ENCODE measurements at places on chromosomes 4 and X.
A peak's percentile ranks its signal among the peaks of the same experiment; 100 is the strongest.

DNA sequence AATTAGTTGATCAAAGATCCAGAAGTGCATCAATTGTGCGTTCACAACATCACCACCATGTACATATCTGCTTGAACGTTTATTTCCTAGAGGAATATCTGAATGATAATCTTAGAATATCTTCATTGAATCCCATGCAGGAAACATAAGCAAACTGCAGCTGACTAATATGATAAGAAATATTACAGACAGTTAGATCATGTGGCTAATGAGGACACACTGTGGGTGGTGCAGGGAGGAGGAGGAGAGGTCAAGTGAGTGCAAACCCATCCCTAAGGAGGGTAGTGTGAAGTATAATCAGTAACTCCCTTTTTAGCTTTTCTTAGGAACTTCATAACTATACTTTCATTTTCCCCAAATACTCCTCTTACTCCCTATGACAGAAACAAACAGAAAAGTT, 58.3 kb upstream of the HPGD start:
- DNase-seq, result no peak

DNA sequence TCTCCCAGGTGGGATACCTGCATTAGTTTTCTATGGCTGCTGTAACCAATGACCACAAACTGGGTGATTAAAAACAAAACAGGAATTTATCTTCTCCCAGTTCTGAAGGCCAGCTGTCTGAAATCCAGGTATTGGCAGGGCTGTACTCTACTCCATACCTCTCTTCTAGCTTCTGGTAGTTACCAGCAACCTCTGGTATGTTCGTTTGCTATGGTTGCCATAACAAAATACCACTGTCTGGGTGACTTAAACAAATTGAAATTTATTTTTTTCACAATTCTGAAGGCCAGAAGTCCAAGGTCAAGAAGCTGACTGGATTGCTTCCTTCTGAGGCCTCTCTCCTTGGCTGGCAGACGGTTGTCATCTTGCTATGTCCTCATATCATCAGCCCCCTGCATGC, 642.1 kb upstream of the TENM3 start:
- DNase-seq, result no peak

DNA sequence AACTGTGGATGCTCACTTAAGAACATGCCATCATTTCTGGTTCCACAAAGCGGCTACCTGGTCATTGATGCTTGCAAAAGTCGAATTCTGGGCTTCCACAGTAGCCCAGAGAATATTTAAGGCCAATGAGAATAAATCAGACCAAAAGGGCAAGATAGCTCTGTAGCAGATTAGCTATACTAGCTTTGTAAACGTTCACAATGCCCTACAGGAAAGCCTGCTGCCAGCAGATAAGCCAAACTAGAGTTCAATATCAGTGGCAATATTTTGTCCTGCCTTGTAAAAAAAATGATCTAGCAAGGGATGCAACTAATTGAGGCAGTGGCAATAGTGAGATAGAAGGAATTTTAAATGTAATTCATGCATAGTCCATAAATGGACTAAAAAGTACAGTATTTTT, 387.7 kb upstream of the TEX13C start:
- no peak for DNase-seq

DNA sequence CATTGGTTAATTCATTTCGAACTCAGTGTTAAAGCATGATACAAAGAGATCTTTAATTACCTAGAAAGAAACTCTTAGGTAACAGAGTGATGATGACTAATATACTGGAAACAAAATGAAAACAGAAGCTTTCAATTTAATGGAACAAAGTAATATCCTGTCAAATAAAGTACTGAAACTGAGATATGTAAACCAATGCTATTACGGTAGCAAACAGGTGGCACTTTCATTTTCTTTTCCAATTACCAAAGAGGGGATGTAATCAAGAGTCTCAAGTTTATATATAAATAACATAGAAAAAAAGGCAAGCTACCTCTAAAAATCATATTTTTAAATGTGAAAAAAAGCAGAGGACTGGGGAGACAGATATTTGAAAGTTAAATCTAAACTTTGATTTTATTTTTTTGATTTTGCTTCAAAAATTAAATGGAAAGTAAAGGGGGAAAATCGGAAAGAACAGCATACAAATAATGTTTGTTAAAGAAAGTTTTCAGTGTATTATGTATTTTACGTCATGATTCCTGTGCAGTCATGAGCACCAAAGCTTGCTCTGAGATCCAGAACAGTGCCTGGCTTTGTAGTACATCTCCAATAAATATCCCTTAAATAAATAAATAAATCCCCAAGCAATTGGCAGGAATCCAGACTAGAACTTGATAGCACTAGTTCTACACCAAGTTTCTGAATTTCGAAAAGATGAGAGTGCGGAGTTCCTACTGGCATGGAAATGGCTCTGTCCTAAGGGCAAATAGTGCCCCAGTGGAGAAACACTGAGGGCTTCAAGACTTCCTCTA, 25.0 kb upstream of the RAPGEF2 start:
- DNase-seq, result peak; percentile 19

DNA sequence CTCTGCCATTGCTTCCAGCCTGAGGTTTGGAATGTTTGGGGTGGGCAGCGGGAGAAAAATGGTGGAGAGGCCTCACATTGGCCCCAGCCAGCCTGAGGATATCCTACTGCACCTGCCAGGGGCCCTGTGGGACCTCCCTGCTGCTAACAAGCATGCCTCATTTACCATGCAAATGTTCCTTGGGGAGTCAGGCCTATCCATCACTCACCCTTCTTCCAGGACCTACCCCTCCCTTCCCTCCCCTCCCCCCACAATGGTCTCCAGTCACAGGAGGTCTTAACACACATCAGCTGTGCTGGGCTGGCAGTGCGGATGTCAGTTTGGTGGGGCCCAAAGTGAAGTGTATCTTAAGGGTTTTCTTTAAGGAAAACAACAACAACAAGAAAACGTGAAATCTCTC, 139.2 kb downstream of the SHOX start:
- no peak for DNase-seq

- DNase-seq, result no peak
Measured at GRCh38 chrX:47862680-47863079, 26.0 kb downstream of the ZNF81 start.

DNA sequence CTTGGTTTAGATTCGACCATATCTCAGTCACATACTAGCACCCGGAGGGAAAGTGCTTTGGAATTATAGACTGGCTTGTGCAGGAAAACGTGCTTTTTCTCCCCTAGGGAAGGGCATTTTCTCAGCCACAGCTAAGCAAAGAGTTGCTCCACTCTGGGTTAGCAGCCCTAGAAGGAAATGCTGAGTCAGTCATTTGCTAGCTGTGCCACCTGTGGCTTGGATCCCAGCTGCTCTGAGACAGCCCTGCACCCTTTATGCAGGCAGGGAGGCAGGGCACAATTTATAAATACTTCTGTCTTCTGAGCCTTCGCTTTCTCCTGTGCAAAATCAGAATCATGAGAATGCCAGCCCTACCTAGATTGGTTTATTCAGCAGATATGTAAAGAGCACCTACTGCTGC, 1.3 kb upstream of the USP51 start:
- DNase-seq, result no peak

DNA sequence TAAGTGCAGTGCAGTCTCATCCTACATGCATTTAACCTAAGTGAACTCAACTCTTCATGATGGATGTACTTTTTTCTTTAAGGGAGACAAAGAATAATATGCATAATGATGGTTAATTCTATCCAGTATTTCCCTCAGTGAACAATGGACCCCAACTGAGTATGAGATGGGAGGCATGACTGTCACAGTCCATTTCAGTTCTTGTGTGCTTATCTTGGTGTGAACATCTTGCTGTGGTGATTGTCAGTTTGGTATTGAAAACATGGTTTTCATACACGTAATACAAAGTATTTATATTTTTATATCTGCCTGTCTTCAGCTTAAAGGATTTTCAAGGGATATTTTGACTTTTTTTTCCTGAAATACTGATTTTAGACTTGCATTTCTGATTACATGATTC, 72.0 kb upstream of the NDUFC1 start:
- no peak for DNase-seq

DNA sequence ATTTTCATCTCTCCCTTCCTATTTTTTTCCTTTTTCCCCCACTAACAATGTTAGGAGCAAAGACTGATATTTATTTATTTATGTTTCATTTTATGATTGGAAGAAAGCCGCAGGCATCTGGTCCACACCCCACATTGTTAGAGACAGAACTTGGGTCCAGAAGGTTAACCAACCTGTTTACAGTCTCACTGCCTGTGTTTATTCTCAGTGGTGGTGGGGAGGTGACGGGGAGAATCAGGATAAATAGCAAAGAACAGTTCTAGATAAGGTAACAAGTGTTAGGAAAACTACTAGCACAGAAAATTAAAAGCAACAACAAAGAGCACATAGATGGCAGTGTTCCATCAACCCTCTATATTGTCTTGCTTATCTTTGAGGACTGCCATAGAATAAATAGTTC, 301.7 kb upstream of the DIPK2B start:
- DNase-seq, result no peak

DNA sequence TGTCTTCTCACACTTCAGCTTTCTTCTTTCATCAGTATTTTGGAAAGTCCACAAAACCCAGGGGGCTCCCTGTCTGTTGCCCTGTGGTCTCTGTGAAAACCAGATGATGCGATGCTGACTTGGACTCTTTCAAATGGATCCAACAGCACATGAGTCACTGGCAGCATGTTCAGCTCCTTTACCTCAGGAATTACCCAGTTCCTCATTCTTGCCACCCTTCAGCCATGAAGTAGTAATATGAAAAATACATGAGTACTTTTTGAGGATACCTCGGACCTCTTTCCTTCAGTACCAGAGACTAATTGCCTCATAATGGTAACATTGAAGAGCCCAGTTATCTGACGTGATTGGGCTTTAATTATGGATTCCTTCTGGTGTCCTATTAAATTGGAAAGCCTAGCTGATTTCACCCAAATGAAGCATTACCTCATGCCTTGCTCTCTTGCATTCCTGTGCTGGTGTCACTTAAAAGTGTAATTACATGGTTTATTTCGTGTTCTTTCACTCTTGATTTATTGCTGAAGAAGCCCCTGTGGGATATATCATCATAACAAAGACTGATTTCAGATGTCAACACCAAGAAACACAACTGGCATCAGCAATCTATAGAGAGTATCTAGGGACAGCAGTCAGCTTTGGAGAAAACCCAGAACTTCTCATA, 63.4 kb downstream of the NFKB1 start:
- DNase-seq, result no peak

DNA sequence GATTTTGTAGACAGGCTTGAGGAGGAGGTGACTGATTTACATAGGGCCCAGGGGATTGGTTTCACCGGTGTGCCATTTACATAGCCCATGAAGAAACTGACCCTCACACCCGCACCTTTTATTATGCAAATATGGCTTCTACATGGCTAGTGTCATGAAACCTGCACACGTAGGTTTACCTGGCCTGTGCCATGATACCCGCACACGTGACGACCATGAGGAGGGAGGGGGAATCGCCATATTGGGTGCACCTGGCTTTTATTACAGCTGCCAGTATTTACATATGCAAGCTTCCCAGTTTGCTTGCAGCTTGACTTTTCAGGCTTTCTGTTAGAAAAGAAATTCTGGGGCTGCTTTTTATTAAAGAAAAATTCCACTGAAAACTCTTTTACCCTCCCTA, 359.7 kb downstream of the ADAM29 start:
- DNase-seq, result no peak

DNA sequence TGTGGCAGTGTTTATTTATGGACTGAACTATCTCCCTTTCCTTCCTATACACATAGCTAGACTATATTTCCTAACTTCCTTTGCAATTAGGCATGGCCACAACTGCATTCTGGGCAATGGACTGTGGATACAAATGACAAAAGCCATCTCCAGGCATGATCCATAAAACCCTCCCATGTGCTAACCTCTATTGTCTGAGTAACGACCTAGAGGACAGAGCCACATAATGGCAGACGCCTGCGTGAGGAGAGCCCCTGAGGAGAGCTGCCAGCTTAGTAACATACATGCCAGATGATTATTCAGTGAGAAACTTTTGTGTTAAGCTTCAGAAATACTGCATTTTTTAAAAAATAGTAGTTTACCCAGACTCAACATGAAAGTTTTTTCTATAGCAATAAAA, 142.9 kb downstream of the ADGRA3 start:
- DNase-seq, result no peak

DNA sequence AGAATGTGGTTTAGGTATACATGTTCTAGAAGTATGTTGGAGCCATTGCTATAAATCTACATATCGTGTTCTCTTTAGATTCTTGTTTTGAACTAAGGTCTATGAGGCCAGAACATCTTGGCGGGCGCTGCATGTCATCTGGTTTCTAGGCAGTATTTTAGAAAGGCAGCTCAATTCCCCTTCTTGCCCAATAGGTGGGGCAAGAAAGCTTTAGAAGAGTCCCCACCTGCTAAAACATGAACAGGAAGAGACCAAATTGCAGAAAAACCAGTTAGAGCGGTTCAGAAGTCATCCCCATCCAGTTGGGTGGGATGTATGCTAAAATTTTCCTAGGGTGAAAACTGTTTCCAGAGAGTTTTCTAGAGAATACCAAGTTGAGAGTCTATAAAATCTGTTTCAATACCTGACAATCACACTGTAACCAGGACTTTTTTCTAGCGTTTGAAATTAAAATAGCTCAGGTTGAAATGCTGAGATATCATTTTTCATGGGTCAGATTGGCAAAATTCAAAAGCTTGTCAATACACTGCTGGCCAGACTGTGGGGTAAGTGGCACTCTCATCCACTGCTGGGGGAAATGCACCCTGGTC, 17.5 kb upstream of the SH3KBP1 start:
- DNase-seq, result peak; percentile 38

- no peak for DNase-seq
Measured at GRCh38 chr4:37477126-37477525, 209.1 kb downstream of the RELL1 start.

DNA sequence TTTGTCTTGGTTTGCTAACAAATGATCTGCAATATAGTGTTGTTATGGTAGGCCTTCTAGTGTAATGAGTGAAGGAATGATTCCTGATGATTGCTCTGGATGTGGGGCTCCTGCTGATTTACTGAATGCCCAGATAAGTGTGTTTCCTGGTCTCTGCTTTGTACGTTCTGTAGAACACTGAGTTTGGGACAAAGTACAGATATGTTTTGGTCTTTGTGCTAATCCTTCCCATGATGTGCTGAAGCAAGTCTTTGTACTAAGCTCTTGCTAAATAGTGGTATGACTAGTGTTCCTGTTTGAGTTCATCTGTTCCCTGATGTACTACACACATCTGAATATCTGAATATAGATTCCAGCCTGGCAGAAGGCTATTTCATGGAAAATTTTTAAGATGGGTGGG, 36.9 kb upstream of the XIAP start:
- DNase-seq, result no peak

Data from NCI-H1105 (cell line).